ENCODE measurements at places on chromosomes 3 and 15. TPM values are rescaled to one million over a fixed set of nuclear protein-coding genes. Genes with fewer than 3 reads are reported as not detected.

DNA sequence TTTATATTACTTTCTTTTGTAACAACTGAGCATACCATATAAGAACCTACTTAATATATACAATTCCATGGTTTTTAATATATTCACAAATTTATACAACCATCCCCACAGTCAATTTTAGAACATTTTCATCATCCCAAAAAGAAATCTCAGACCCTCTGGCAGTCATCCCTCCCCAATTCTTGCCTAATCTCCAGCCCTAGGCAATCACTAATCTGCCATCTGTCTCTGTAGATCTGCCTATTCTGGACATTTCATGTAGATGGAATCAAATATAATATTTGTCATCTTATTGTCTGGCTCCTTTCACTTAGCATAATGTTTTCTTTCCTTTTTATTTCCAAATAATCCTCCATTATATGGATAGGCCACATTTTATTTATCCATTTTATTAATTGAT lies 92.5 kb downstream of the LARS2 start:
- peaks cover 15% of the 10 kb centered on the region for H3K36me3 ChIP-seq
- no peak for DNase-seq
- H3K27ac ChIP-seq: no peak overlapping the region
- H3K4me3 ChIP-seq: no peak overlapping the region

DNA sequence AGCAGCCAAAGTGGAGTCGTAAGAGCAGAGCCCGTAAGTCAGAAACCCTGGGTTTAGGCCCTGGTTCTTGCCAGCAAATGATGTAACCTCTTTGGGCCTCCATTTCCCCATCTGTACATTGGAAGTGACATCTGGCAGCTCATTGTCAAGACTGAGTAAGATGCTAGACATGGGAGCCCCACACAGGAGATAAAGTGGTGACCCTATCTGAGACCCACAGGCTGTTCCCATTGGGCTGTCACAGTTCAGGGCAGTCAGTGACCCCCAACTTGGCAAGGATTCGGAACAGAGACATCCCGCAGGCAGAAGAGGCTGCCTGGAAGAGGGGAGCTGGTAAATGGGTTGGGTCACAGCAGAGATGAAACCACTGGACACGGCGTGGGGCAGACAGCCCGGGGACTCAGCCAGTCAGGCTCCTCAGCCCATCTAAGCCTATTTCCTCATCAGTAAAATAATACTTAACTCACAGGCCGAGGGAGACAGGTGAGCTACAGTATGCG lies 1.8 kb downstream of the CLN6 start:
- H3K27me3 ChIP-seq: no peaks in the 10 kb centered on the region
- no peak overlapping the region for H3K27ac ChIP-seq
- no peaks in the 10 kb centered on the region for H3K36me3 ChIP-seq
- peak overlapping the region; percentile 82 for H3K4me3 ChIP-seq
- DNase-seq: no peak

GRCh38 chr15:51579012-51579411 lies 43.6 kb downstream of the DMXL2 start:
- H3K4me1 ChIP-seq: no peaks in the 10 kb centered on the region
- no peak for DNase-seq

DNA sequence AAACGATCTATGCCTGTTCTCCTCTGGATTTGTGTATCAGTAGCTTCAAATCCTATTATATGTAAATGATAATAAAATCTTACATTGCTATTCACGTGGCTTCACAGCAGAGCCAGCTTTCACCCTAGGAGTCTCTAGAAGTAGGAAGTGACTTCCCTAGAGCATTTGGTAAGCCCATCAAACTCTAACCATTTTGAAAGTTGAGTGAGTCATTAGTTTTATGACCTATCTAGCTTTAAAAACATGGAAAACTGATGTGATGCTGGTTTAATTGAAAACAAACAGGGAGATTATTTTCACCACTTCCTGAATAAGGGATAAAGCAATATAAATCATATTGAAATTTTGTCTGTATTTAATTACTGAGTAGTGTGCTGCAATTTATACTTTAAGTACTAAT lies 275.2 kb downstream of the EPHA6 start:
- H3K36me3 ChIP-seq: no peaks in the 10 kb centered on the region
- no peak overlapping the region for H3K27ac ChIP-seq
- no peaks in the 10 kb centered on the region for H3K27me3 ChIP-seq

- H3K27ac ChIP-seq: no peak within 1 kb of the TSS
- H3K4me3 ChIP-seq: no peak within 1 kb of the TSS
- H3K27me3 ChIP-seq: no peaks in the 10 kb centered on the region
- no peaks in the 10 kb centered on the region for H3K36me3 ChIP-seq
- DNase-seq: peak; percentile 20
Measured at GRCh38 chr15:83446904-83447709, at the start of gene SH3GL3. SH3GL3 (plus strand) TSS chr15:83447341; CDS start chr15:83447534, 193 bp downstream.

DNA sequence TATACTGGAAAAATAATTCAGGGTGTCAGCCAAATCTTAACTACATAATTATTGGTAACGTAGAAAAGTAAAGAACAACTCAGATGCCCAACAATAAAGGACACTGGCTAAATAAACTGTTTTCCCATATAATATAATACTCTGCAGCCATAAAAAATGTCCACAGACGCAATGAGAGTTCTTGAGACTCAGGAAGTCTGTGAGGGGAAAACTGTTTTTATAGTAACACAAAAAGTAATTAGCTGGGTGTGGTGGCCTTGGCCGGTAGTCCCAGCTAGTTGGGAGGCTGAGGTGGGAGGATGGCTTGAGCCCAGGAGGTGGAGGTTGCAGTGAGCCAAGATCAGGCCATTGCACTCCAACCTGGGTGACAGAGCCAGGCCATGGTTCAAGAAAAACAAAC lies 5.5 kb upstream of the UBR1 start:
- no peak overlapping the region for H3K4me3 ChIP-seq
- no peak overlapping the region for H3K27ac ChIP-seq
- H3K4me1 ChIP-seq: peaks cover 5% of the 10 kb centered on the region

GRCh38 chr3:135629701-135630408 lies 335.7 kb upstream of the PPP2R3A start:
- no peaks in the 10 kb centered on the region for H3K27me3 ChIP-seq
- H3K4me1 ChIP-seq: no peaks in the 10 kb centered on the region
- no peak overlapping the region for H3K4me3 ChIP-seq
- H3K27ac ChIP-seq: no peak overlapping the region

DNA sequence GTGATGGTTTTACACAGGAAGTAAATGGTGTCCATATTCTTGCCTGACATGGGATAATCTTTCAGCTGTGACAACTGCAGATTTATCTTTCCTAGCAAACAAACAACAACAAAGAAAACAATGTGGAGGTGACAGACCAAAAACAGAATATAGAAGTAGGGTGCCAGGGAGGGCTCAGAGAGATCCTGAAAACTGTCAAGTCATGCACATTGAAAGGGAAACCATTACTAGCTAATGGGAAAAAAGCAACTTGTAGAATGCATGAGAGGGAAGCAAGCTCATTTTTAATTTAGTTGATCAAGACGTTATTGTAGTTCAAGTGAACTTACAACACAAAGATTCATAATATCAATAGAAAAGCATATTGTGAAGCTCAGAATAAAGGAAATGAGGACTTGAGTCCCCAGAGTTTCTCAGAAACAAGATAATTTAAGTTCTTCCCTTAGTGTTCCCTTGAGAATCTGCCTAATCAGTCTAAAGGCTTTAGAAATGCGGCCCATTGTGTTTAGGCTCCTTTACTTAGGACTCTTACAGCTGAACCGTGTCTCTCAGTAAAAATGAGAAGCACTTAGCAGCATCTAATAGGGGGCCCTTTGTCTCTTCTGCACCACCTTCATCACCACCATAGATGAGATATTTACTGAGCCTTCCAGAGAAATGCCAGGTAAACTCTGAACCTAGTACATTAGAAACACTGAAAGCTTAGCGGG lies 115.6 kb upstream of the CADPS start:
- no peak for DNase-seq
- H3K27ac ChIP-seq: no peak overlapping the region
- no peaks in the 10 kb centered on the region for H3K4me1 ChIP-seq
- H3K27me3 ChIP-seq: no peaks in the 10 kb centered on the region

- DNase-seq: no peak
- H3K36me3 ChIP-seq: no peaks in the 10 kb centered on the region
- no peaks in the 10 kb centered on the region for H3K4me1 ChIP-seq
- no peak overlapping the region for H3K27ac ChIP-seq
Measured at GRCh38 chr15:50261981-50262380, 3.5 kb downstream of the HDC start.

GRCh38 chr3:45048244-45048643 lies 22.1 kb downstream of the CLEC3B start:
- H3K27ac ChIP-seq: no peak overlapping the region
- no peak for DNase-seq
- H3K4me3 ChIP-seq: no peak overlapping the region

DNA sequence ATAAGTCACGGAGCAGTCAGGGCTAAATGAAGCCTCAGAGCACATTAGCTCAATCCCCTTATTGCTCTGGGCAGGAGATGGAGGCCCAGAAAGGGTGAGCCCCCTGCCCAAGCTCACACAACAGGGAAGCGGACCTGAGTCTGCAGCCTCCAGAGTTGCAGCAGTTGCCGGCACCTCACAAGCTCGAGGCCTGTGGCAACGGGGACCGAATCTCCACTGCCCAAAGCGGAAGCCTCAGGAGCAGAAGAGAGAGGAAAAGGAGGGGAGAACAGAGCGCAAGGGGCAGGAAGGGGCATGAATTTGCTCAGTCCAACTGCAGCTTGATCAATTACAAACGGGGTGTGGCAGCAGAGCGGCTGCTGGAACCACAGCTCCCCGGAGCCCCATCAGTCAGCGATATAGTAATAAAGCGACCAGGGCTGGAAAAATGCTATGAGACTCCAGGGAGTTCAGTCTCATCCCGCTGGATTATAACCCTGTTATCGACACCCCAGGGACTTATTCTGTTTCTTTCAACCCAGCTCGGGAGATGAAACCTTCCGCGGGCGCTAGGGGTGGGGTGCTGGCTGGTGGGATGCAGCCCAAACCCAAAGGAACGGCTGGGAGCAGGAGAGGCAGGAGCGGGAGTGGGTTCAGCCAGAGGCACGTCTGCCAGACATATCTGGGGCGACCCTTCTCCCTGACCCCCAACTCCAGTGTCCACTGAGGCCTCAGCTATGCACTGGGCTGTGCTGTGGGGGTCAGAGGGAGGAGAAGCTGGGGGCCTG lies 219.7 kb upstream of the LINGO1 start:
- H3K4me1 ChIP-seq: no peaks in the 10 kb centered on the region
- H3K27ac ChIP-seq: no peak overlapping the region
- no peaks in the 10 kb centered on the region for H3K36me3 ChIP-seq
- DNase-seq: no peak
- no peaks in the 10 kb centered on the region for H3K27me3 ChIP-seq

DNA sequence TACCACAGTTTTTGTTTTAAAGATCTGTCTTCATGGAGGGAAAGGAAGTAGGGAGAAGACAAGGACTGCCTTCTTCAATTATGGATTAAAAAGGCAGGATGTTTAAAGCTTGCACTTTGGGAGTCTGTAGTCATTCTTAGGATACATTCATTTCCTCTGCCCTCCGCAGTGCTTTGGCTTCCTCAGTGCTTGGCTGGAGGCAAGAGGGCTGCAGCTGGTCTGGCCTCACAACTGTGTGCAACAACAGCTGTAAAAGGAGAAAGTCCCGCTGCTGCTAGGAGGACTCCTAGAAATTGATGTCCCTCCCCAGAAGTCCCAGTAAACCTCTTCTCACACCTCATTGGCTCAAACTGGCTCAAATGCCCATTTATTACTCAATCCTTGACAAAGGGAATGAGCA lies 54.4 kb upstream of the PPP2R3A start:
- H3K27me3 ChIP-seq: no peaks in the 10 kb centered on the region
- no peak overlapping the region for H3K4me3 ChIP-seq
- no peaks in the 10 kb centered on the region for H3K36me3 ChIP-seq
- DNase-seq: no peak
- H3K4me1 ChIP-seq: no peaks in the 10 kb centered on the region
- H3K27ac ChIP-seq: no peak overlapping the region

DNA sequence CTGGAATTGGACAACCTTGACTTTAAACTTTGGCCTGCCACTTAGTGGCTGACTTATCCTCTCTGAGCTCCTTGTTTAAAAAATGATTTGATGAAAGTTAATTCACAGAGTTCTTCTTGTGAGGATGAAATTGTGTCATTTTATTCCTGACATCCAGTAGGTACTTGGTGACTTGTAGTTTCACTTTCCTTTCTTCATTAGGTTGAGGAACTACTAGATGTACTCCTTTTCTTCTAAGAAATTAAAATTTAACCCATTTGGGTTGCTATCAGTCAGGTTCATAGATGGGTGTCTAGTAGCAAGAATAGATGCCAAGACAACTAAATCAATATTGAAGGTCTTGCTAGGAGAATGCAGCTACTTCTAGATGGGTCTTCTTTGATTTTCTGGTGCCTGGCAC lies 5.2 kb downstream of the NR1D2 start:
- no peak overlapping the region for H3K4me3 ChIP-seq
- peak overlapping the region; percentile 38 for H3K27ac ChIP-seq
- no peaks in the 10 kb centered on the region for H3K4me1 ChIP-seq
- DNase-seq: no peak

DNA sequence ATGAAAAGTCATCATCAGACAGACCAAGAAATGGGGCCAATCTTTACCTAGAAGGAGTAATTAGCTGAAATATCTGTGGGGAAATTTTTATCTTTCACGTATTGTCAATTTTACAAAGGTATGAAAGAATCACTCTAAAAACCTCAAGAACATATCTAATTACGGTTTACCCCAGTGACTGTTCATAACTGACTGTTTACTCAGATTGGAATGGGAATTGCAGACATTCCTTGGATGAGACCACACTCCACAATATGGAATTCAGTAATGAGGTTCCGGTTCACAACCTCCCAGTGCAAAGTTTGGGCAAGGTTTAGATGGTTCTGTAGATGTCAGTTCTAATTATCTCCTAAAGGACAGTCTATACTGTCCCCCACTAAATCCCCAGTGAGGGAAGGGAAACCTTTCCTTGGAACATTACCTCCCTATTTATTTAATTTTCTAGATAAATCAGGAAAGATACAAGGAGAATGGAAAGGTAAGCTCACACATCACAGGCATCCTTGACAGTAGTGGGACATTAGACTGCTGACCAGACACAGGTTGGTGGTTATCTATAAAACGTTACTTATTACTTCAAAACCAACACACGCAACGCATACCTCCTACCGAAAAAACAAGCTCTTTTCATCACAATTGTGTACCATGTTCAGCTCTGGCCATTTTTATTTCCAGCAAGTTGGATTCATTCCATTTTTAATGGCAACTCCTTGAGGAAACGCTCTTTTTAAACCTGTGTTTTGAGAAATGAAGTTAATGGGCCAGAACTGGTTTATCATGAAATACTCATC lies 129.9 kb downstream of the RORA start:
- DNase-seq: no peak
- H3K4me1 ChIP-seq: no peaks in the 10 kb centered on the region
- no peaks in the 10 kb centered on the region for H3K36me3 ChIP-seq
- no peaks in the 10 kb centered on the region for H3K27me3 ChIP-seq

GRCh38 chr15:70475921-70476320 lies 287.4 kb downstream of the UACA start:
- H3K4me3 ChIP-seq: no peak overlapping the region
- H3K4me1 ChIP-seq: no peaks in the 10 kb centered on the region

GRCh38 chr15:68158046-68158628 lies 47.0 kb downstream of the CALML4 start:
- H3K4me3 ChIP-seq: no peak overlapping the region
- no peaks in the 10 kb centered on the region for H3K27me3 ChIP-seq
- H3K4me1 ChIP-seq: no peaks in the 10 kb centered on the region
- H3K27ac ChIP-seq: no peak overlapping the region
- peaks cover 57% of the 10 kb centered on the region for H3K36me3 ChIP-seq
- DNase-seq: no peak

The TMC3 gene
- not detected for total RNA-seq

The CSPG5 gene
- total RNA-seq: 1.3 TPM

The RFC4 gene
- total RNA-seq: 6.1 TPM

The KIF9 gene
- total RNA-seq: 6.9 TPM

The ZNF660 gene
- 0.83 TPM for total RNA-seq

The LYSMD2 gene
- total RNA-seq: 17.7 TPM

The ZCWPW2 gene
- not detected for total RNA-seq

Data from Peyer's patch (tissue), 4 donors.